T-helper 1 cell (primary cell): ENCODE measurements at places on chromosomes 7 and 10.
A peak's percentile ranks its signal among the peaks of the same experiment; 100 is the strongest.

- DNase-seq, result no peak
These were observed 77.7 kb upstream of the GPR37 start for GRCh38 chr7:124843336-124843735.

DNA sequence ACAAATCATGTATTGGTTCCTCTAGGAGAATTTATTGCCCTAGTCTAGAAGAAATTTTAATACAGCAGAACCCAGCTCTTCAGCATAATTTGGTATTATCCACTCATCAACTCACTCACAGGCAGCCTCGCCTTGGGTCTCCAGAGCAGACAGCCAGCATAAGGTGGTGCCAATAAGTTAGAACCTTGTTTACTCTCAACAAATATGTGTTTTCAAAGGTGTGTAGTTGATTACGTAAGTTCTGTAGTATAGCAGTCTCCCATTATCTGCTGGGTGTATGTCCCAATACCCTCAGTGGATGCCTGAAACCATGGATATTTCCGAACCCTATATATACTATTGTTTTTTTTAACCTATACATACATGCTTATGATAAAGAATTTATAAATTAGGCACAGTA is 522.5 kb upstream of the LRRN3 start:
- DNase-seq, result no peak

GRCh38 chr7:1986366-1987083 is 246.2 kb downstream of the MAD1L1 start:
- no peak for DNase-seq

- no peak for DNase-seq
These were observed 342.7 kb upstream of the KLF6 start for GRCh38 chr10:4127518-4128315.

GRCh38 chr7:82012453-82012852 is 242.6 kb upstream of the HGF start:
- DNase-seq, result no peak

DNA sequence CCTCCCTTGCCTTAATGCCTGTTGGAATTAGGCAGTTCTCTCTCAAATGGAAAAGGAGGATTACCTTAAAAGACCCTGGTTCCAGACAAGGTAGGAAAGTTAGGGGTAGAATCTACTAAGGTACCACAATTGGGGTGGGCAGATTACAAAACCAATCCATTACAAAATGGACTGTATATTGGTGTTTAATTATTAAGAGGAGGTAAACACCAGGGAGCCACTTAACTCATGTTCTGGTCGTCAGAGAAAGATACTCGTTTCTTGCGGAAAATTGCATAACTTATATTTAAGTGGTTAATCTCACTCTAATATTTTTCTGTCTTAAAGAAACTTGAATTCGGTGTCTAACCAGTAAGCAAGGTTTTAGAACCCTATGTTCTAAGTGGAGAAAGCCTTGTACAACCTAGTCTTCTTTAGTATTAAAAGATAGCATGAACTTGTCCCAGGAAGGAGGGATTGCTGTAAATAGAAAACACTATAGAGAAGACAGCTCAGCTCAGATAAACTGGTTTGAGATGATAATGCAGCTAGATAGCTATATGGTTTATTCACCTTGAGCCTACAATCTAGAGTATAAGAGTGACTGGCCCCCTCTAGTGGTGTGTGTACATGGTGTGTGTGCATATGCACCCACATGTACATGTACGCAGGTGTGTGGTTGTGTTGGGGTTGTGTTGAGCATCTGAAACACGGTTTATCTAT is 58.0 kb upstream of the STRIP2 start:
- DNase-seq, result peak; percentile 25

DNA sequence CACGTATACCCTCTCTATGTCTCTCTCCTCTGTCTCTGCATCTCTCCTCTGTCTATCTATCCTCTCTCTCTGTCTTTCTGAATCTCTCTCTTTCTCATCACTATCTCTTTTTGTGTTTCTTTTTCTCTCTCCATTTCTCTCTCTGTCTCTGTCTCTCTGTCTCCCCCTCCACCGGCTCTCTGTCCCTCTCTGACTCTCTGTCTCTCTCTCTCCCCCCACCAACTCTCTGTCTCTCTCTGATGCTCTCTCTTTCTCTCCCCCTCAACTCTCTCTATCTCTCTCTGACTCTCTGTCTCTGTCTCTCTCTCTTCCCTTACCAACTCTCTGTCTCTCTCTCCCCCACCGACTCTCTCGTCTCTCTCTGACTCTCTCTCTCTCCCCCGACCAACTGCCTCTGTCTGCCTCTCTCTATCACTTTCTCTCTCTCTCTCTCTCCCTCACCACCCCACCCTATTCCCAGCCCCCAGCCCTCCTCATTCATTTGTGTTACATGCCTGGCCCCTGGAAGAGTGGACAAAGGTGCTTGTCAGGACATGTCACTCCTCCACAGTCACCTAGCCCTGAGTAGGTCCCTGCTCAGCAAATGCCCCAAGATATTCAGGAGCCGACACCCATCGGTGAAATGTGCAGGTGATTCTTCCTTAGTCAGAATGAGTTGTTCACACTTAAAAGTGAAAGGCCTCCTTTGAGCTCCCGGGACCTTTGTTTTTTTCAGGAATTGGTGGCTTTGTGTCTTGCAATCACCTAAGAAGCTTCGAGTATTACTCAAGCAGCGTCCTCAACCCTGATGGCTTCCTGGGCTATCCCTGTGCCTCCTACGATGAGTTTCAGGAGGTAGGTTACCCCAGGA is 13.6 kb downstream of the PNLIPRP2 start:
- DNase-seq, result no peak
